Right renal cortex interstitium (tissue), 3 donors: ENCODE measurements at places on chromosomes 5 and 9. TPM values are rescaled to one million over a fixed set of nuclear protein-coding genes. Genes with fewer than 3 reads are reported as not detected.

JAKMIP2 gene
- polyA plus RNA-seq = 6.1 TPM

GRCh38 chr9:6689893-6690674 is 44.6 kb upstream of the GLDC start:
- DNase-seq = no peak

DNA sequence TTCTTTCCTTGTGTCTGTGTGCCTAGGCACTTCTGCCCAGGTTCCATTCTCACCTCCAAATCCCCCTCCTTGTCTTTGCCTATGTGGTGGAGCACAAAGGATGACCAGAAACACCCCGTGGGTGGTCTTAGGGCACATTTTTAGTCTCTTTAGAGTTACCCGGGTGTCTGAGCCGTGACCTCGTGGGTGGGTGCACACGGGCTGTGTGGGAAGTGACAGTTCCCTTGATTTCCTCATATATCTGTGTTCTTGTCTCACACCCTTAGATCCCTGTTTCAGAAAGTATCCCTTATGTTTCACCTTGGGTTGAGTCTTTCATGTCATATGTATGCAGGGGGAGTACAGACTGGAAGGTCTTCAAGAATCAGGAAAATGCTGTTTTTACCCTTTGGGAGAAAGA is 13.4 kb upstream of the SMIM32 start:
- DNase-seq = no peak

GRCh38 chr9:136539427-136540421 is 6.1 kb downstream of the NOTCH1 start:
- DNase-seq = no peak

GRCh38 chr9:127858041-127858512 is 3.6 kb upstream of the ENG start:
- no peak for DNase-seq

DNA sequence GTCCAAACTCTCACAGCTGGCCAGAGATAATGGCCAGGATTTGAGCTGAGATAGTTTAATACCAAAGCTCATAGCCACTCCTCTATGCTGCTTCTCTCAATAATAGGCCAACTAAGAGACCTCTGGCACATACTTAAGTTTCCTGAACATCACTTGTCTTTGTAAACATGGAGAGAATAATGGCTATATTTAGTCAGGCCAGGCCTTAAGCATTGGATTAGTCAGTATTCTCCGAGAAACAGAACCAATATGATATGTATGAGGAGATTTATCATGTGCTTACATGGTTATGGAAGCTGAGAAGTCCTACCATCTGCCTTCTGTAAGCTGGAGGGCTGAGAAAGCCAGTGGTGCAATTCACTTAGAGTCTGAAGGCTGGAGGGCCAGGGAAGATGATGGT is 45.4 kb downstream of the CFAP95 start:
- no peak for DNase-seq

DNA sequence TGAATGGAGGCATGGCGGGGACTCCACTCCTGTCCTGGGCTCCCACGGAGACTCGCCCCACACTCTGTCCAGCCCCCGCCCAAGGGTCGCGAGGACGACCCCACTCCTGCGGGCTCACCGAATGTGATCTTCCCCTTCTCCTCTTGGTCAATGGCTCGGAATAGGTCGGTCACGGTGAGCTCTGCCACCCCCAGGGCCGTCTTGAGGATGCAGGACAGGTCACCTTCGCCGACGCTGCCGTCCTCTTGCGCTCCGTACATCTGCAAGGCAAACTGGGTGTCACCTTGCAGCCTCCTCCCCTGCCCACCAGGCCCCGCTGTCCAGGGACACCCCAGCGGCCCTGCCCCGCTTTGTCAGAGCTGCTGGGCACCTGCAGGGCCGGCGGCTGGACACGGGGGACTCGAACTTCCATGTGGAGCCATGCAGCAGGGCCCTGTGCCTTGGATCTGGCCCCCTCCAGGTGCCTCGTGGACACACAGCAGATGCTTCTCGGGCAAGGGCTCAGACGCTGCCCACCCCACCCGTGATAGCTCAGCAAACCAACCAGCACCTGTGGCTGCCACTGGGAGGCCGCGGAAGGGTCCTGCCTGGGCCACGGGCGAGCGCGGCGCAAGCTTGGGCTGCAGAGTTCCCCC is 21.5 kb upstream of the SLC6A3 start:
- DNase-seq = no peak

DNA sequence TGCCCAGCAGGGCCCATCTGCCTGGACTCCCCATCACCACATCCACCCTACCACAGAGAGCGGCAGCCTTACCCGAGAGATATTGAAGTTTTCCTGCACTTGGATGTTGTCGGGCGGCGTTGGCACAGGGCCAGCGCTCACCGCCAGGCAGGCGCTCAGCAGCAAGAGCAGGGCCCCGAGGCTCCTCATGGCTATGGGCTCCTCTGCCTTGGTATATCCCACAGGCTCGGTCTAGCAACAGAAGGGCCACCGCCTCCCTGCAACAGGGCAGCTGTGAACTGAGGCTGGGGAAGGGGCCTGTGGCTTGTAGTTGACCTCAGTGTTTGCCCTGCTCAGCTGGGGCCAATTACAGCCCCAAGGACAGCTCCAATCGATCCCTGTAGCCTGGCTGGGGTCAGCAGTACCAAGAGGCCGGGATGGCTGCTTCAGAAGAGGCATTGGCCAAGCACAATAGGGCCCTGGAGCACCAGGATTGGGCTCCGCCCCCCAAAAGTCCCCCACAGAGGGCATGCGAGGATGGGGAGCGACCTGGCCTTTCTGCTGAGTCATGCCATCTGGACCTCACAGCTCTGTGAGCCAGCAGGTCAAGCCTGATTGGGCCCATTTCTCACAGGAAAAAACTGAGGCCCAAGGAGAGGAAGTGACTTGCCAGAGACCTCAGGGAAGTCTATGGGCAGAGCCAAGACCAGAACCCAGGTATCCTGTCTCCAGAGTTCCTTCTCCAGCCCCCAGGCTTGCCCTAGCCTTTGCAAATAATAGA is at the start of gene AMBP:
Gene AMBP, minus strand, starts transcription at position 280 of the 760 bp plus-strand sequence. Its CDS starts 91 bp downstream, at position 189.
- DNase-seq = no peak

- DNase-seq = no peak
These were observed 34.2 kb downstream of the EXD3 start for GRCh38 chr9:137388589-137389427.
